ENCODE measurements at places on chromosomes 11 and 22.

DNA sequence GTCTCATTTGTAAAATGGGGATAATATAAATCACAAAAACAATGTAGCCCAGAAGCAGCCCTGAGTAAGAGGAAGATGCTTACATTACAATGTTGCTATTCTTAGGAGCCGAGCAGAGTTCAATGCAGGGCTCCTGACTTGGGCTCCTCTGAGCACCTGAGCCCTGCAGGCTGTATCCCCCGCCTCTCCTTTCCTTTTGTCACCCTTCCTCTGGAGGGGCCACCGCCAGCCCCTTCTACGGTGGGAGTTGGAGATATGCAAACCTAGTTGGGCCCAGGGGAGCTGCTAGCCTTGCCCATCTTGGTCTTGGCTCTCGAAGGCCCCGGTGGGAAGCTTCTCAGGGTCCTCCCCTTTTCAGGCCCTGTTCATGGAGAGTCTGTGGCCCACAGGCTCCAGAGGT is 8.4 kb upstream of the CSNK1E start:
- no peak for DNase-seq

- DNase-seq, result no peak
Observed at GRCh38 chr11:11218629-11218986, 134.4 kb downstream of the CSNK2A3 start.

DNA sequence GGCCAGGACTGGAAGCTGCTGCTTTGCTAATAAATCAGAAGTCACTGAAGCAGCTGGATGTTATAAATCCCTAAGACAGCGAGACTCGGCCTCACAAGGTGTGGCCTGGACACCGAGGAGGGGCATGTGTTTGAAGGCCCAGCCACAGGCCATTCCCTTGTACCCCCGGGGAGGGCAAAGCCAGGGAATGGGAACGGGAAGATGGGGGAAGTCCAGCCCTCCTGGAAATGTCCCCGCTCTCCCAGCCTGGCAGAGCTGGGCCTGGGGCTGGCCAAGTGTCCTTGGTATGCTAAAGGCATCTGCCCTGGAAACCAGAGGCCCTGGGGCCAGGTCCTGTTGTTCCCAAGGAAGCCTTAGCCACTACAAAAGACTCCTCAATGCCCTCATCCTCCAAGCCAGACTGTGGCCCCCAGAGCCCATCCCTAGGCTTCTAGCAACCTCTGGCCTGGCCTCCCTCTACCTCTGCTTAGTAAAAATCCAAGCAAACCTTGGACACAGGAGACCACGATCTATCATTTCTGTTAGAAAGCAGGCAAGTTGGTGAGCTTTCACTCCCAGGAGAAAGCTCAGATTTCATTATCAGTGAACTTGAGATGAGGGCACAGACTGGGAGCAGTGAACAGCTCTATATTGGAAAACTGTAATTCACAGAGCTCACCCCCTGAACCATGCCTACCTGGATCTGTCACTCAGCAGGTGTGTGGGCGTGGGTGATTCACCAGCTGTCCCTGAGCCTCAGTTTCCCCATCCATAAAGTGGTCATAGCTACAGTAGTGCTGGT is 11.0 kb downstream of the CHST1 start:
- no peak for DNase-seq

DNA sequence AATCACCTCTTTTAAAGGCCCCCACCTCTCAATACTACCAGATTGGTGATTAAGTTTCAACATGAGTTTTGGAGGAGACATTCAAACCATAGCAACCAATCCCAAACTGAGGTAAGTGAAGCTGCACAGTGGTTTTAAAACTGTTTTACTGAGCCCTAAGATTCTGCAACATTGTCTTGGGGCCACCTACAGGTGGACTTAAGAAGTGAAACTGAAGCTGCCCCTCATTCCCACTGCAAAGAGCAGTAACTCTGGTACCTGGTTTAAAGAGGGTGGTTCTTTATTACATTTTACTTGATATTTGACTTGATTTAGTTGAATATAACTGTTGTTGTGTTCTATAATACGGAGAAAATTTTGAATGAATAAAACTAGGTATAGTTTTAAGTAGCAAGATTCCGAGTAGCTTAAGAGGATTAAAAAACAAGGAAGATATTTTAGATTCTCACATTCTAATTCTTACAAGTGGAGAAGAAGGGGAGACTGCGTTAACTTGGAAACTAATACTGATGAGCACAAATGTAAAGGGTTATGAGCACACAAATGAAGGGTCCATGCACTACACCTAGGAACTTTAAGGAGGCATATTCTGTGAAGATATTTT is 26.7 kb downstream of the SYT9 start:
- peak; percentile 8 for DNase-seq

GRCh38 chr11:3375552-3375951 is 3.4 kb downstream of the ZNF195 start:
- no peak for DNase-seq

DNA sequence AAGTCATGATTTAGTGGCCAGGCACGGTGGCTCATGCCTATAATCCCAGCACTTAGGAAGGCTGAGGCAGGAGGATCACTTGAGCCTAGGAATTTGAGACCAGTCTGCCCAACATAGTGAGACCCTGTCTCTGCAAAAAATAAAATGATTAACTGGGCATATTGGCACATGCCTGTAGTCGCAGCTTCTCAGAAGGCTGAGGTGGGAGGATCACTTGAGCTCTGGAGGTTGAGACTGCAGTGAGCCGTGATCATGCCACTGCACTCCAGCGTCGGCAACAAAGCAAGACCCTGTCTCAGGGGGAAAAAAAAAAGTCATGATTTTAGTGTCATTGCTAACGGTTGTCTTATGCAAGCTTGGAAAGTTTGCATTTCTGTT is 11.9 kb downstream of the UBE2L3 start:
- DNase-seq, result no peak

DNA sequence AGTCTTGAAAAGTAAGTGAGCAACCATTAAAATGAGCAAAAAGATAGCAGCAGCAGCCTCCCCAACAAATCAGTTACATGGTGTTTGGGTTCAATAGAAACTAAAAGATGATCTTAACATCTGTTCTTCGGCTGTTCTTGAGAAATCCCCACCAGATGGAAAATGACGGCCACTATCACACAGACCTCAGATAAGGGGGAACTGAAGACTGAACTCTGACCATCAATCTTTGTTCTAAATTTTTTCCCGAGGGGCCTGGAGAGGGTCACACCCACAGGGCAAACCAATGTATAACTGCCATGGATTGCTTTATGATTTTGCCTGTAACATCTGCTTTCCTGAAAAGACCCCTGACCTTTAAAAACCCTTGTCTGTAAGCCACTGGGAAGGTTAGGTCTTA is 624.8 kb upstream of the KIRREL3 start:
- DNase-seq, result no peak

DNA sequence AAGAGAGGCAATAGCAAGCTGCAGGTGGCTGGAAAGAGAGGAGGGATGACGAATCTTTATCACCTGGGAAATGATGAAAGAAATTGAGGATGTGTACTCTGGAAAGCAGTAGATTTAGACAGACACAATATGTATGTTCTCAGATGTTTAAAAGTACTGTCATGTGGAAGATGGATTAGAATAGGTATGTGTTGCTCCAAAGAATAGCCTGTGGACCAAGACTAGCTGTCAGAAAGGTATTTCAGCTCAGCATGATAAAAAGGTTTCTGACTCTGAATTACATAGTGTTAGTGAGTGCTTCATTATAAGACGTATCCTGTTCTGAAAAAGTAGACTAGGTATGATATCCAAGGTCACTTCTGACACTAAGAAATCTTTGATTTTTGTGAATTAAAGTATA is 322.4 kb downstream of the CNTN5 start:
- DNase-seq, result no peak

GRCh38 chr11:119709638-119710346 is 19.2 kb downstream of the NECTIN1 start:
- DNase-seq, result no peak

- peak; percentile 82 for DNase-seq
Observed at GRCh38 chr11:3049430-3050243, 7.6 kb downstream of the CARS1 start.

DNA sequence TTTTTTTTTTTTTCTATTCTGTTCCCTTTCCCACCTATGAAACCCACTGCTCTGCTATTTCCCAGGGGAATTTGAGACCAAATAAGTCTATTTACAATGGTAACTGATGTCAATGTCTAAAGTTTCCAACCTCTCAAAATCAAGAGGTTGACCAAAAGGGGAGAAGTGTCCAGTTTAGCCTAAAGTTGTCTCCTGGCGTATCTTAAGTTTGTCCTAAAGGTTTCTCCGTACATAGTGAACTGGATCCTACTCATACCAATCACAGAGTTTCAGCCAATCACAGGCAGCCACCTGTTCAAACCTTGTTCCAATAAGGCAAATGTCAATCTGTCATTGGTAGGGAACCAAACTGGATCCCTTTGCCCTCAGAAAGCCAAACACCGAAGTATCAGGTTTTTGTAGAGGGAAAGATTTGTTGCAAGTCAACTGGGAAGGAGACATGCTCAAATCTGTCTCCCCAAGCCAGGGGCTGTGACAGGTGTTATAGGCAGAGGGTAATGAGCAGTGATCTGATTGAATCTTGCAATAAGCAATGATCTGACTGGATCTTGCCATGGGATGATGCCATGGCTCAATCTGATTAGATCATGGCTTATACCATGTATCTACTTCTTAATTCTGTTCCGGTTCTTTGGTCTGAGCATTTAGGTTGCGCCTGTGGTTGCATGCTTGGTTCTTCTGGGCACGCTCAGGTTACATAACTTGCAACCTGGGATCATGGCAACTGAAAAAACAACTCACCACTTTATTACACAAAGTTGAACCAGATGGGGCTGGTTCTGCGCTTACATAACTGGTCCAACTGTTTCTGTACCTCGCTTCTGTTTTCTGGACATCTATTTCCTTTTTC is 1.1 kb upstream of the VPS37C start:
- DNase-seq, result no peak

DNA sequence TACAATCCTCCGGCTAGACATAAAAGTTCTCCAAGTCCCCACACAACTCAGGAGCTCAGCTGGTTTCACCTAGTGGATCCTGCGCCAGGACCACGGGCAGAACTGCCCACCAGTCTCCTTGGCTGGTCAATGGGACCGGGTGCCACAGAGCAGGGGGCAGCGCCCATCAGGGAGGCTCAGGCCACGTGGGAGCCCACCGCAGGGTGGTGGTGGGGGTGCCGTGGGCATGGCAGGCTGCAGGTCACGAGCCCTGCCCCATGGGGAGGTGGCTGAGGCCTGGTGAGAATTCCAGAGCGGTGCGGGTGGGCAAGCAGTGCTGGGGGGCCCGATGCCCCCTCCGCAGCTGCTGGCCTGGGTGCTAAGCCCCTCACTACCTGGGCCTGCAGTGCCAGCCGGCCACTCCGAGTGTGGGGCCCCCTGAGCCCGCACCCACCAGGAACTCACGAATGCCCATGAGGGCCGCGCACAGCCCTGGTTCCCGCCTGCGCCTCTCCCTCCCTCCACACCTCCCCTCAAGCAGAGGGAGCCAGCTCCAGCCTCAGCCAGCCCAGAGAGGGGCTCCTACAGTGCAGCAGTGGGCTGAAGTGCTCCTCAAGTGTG is 1091.9 kb upstream of the TENM4 start:
- no peak for DNase-seq

DNA sequence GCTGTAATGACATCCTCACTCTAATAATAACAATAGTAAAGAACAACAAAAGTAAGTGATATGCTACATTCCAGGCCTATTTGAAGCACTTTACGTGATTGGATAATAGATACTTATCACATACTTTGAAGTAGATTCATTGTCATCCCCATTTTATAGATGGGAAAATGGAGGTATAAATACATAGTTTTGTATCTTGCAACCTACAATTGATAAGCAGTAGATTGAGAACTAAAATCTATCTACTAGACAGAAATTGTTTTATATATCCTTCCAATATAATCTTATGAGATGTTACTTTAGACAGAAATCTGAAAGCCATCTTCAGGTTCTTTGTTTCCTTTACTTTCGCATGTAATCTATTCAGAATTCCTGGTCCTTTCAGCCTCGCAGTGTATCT is 104.6 kb upstream of the CD44 start:
- no peak for DNase-seq

GRCh38 chr11:5922749-5923426 is 19.2 kb upstream of the OR56A3 start:
- no peak for DNase-seq

GRCh38 chr11:63896071-63896470 is 20.9 kb downstream of the RCOR2 start:
- DNase-seq, result no peak

GRCh38 chr11:112771851-112772250 is 189.4 kb upstream of the NCAM1 start:
- DNase-seq, result no peak

GRCh38 chr11:78318321-78319114 is 99.1 kb downstream of the GAB2 start:
- no peak for DNase-seq
